Breast epithelium (tissue), 4 donors: ENCODE measurements at places on chromosomes 3 and 15. TPM values are rescaled to one million over a fixed set of nuclear protein-coding genes. Genes with fewer than 3 reads are reported as not detected.

DNA sequence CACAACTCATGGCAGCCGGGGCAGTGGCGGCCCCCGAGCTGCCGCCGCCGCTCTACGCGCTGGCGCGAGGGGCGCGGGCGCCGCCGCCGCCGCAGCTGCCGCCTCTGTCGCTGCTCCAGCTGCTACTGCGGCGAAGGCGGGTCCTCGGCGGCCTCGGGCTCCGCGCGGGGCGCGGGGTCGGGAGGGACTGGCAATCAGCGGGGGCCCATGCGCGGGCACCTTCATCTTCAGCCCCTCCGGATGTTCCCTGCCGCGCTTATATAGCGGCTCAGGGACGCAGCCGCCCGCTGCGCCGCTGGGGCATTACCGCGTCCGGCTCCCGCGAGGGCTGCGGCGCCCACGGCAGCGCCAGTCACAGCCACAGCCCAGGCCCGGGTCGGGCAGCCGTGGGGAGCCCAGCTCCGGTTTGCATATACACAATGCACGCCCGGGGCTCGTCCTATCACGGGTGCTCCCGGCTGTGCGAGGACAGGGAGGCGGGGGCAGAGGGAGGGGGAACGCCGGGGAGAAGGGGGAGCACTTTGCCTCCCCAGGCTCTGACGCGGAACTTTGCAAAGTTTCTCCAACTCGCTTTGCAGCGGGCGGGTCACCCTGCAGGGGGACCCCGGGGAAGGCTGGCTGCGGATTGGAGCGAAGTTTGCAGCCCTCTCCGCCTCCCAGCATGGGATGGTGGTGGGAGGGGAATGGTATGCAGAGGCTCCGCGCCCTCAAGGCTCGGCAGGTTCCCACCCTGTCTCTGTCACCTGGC is at the start of gene VGLL3:
VGLL3 (minus strand) TSS at position 416 of the 748 bp plus-strand sequence; CDS start at position 10, 406 bp downstream.
- DNase-seq: peak; percentile 30

- DNase-seq: no peak
Observed at GRCh38 chr3:158079599-158079998, 26.6 kb downstream of the SHOX2 start.

GRCh38 chr3:110526777-110527727 is 544.6 kb upstream of the NECTIN3 start:
- no peak for DNase-seq

GRCh38 chr3:51434746-51435327 is 43.8 kb downstream of the RBM15B start:
- DNase-seq: no peak

- DNase-seq: peak; percentile 57
Observed at GRCh38 chr3:61927332-61927731, 366.0 kb downstream of the PTPRG start.

- no peak for DNase-seq
Observed at GRCh38 chr3:151403246-151403645, 18.7 kb upstream of the P2RY12 start.

DNA sequence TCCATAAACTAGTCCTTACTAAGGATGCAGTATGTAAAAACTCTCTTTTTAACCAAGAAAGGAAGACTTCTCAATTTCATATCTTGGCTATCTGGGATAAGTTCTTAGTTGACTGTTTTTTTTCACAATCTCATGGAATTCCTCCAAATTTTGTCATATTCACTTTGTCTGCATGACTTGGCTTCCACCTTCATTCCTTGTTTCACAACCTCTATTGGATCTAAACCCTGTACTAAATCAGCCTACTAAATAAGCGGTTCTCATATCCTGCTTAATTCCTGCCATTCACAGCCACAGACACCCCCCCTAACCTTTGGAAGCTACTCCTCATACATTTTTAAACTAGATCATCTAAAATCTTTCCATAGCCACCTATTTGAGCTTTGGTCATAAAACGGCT is 370.6 kb upstream of the NAALADL2 start:
- no peak for DNase-seq

Gene DPPA2
- not detected for total RNA-seq

Gene LARP6
- 18.6 TPM for total RNA-seq

Gene SPATA12
- total RNA-seq: 0.29 TPM

Gene CTXN2
- not detected for total RNA-seq
